ENCODE measurements at places on chromosomes 11 and 22. TPM values are rescaled to one million over a fixed set of nuclear protein-coding genes. Genes with fewer than 3 reads are reported as not detected.

Gene BRMS1
- 19.4 TPM for total RNA-seq

Gene RIC3
- 44.5 TPM for total RNA-seq

Gene KCNQ1OT1
- 3.6 TPM for total RNA-seq

Gene TMEM191C
- total RNA-seq = 0.33 TPM

Gene SLC22A12
- not detected for total RNA-seq

Gene APOA4
- not detected for total RNA-seq

Gene TMEM135
- 20.1 TPM for total RNA-seq

Gene PPFIA1
- total RNA-seq = 29.3 TPM

Gene SCN4B
- 0.33 TPM for total RNA-seq

DNA sequence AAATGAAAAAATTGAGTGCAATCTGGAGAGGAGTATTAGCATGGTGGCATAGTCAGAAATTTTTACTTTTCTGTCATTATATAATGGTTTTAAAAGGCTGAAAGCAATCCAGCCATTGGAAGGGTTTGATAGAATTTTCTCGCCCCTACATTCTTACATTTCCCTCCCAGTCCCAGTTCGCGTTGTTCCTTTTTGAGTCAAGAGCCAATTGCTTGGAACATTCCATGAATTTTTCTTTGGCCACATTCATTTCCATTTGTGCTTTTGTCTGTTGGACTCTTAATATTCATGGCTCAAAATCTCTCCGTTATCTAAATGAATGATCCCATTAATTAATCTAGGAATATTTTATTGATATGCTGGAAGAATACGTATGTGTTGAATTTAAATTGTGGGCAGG is 66.0 kb downstream of the GRK3 start:
- DNase-seq = no peak

DNA sequence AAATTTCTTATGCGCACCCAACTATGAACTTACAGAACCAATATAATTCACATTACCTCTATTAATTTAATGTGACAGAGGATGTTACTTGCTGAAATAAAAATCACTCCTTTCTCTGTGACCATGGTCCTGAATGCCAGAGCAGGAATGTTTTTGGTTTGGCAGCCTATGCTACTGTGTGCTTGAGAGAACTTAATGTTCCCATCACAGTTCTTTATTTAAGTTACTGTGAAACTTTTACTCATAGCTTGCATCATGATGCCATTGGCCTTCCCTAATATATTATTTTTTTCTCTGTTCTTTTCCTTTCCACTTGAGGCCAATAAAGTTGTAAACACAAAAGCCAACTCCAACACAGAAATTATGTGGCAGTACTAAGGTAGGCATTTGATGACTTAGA is 142.2 kb downstream of the FAM76B start:
- DNase-seq = no peak

DNA sequence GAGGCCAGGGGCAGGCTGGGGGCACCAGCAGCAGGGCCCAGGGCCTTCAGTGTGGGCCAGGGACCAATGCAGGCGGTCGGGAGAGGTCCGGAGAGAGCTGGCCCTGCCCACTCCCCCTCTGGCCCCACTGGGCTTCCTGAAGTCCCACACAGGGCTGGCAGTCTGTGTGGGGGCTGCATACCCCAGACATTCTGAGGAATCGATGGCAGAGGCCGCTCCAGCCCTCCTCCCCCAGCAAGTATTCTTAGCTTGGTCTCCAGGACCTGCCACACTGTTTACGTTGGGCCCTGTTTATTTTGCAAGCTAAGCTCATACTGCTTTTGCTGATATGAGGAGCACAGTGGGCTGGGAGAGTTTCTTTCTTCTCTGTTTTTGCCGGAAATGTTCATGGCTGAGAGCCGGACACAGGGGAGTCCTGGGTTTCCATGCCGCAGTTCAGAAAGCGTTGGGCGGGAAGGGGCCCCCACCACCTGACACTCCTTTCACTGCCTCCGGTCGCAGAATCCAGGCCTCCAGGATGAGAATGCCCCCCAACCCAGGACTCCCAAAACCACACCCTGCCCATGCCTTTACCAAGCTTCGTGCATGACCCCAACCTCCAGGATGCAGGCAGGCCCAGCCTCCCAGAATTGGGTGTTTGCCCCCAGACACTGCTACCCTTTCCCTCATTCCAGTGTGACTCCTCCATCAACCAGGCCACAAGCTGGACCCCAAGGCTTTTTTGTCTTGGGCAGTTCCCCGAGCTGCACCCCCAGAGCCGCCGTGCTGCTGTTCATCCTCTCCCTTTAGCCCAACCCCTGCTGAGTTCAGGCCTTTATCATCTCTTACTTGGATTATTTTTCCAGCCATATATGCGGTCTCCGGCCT is 81.8 kb upstream of the KCNQ1OT1 start:
- peak; percentile 46 for DNase-seq

DNA sequence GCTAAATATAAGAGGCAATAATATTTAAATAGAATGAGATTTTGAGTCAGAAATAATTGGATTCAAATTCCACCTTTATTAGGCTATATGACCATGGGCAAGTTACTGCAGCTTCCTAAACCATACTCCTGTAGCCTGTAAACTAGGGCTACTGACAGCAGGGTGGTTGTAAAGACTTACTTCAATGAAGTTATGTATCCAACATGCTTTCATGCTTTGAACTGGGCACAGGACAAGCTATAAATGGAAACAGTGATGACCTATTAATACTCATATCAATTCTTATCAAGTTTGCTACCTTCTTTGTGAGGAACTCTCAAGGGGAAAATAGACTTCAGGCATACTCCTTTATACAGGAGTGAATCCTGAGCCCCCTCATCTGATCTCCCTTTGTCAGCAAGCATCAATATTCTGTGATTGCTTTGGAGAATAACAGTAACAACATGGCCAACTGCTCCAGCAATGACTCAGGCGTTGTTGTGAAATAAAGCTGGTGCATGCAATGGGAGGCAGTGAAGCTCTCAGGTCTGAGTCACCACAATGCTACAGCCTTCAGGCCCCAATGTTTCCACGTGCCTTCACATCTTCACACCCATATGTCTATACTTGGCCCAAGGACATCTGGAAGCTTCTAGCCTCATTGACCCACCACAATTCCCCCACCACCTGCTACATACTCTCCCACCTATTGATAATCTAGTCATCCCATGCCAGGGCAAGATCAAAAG is 102.5 kb downstream of the KCNA4 start:
- DNase-seq = no peak

GRCh38 chr11:64874308-64875240 is 3.8 kb downstream of the EHD1 start:
- no peak for DNase-seq

DNA sequence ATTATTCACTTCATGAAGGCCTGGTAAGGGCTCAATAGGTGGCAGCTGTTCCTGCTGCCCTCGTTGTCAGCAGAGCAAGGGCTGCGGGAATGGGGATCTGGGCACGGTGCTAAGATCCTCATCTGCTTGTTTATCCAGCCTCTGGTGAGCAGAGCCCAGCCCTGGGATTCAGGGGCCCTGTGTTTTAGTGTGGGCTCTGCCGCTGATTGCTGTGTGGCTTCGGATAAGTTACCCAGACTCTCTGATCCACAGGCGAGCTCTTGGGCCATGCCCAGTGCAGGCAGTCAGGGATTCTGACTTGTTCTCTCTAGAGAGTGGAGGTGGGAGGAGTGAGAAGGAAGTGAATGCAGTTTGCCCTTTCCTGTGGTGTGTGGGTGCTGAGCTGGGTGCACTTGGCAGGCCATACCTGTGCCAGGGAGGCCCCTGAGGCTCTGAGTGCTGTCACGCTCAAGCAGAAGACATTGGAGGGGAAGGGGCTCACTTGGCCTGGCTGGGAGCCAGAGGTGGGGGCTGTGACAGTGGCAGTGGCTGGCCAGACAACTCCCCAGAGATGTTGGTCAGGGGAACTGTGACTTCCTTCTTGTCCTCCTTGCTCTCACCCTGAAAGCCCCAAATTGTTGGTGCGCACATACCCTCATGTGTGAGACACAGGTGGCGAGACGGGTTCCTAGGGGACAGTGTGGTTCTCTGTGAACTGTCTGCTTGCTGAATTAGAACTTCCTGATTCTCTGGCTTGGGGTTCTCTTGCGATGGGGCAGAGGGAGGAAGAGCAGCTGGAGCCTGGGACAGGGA is 43.7 kb downstream of the CD82 start:
- no peak for DNase-seq

DNA sequence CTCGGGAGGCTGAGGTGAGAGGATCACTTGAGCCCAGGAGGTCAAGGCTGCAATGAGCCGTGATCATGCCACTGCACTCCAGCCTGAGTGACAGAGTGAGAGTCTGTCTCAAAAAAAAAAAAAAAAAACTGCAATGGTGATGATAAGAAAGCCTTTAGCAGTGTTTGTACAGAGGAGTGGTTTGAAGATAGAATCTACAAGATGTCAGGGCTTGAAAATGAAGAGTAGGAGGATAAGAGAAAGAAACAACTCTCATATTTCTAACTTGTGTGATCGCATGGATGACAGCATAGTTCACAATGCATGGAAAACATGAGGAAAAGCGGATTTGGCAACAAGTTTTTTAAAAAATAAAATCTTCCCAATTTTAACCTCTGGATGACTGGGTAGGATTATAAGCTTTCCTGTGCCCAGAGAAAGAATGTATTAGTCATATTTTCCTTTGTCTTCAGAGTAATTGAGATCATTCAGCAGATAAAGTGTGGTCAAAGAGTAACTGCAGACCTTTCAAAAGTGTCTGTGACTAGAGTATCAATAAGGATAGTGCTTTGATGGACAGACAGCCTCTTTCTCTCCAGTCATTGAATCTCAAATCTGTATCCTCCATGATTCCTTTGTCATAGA is 328.1 kb downstream of the CASP12 start:
- DNase-seq = no peak

- no peak for DNase-seq
Observed at GRCh38 chr11:116376547-116376946, 396.2 kb downstream of the BUD13 start.

DNA sequence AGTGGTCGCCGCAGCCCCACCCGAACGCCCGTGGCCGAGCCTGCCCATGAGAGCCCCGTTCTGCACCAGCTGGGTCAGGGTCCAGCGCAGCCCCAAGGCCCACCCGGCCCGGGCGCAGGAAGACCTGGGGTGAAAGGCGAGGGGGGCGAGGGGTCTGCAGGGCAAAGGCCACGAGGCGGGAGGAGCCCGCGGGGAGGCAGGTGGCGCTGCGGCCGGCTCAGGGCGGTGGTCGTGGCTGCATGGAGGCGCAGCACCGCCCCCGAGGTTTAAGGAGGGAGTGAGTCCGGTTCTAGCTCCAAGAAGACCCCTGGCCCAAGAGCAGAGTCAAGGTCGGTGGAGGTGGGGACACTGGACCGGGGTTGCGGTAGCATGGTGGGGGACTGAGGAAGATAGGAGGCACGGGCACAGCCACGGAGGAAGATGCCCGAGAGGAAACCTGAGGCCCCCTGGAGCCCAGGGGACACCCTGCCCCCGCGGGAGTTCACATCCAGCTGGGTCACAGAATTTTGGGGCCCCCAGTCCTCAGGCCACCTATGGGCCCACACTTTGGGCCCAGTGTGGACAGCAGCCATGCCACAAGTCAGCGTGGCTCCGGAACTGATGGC is 514 bp upstream of the HDAC10 start:
- no peak for DNase-seq

GRCh38 chr11:1845561-1846452 is 7.0 kb downstream of the TNNI2 start:
- DNase-seq = no peak

- no peak for DNase-seq
Observed at GRCh38 chr11:70424765-70425344, 26.5 kb downstream of the CTTN start.

- no peak for DNase-seq
Observed at GRCh38 chr22:20111045-20111688, 4.7 kb upstream of the RANBP1 start.

DNA sequence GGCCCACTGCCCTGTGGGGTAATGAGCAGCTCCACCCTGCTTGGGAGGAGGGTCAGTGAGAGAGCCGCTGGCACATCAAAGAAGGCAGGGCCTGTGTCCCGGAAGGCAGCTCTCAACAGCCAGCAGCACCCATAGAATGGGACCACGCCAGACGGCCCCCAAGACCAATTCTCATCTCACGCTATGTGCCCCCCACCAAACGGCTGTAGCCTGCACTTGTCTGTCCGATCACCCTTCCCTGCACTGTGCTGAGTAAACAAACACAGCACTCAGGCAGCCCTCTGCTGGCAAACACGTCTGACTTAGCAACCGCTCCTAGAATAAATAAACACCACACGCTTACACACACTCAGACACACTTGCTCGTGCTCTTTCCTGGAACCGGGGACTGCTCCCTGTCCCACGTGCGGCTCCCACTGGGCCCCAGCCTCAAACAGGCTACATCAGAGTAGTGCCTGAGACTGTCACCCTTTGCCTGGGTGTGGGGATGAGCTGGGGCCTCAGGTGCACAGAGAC is 53.2 kb upstream of the CDON start:
- DNase-seq = peak; percentile 85

- no peak for DNase-seq
Observed at GRCh38 chr11:13891911-13892310, 70.6 kb upstream of the SPON1 start.

GRCh38 chr22:41568811-41569210 is 8.0 kb downstream of the CSDC2 start:
- peak; percentile 51 for DNase-seq

DNA sequence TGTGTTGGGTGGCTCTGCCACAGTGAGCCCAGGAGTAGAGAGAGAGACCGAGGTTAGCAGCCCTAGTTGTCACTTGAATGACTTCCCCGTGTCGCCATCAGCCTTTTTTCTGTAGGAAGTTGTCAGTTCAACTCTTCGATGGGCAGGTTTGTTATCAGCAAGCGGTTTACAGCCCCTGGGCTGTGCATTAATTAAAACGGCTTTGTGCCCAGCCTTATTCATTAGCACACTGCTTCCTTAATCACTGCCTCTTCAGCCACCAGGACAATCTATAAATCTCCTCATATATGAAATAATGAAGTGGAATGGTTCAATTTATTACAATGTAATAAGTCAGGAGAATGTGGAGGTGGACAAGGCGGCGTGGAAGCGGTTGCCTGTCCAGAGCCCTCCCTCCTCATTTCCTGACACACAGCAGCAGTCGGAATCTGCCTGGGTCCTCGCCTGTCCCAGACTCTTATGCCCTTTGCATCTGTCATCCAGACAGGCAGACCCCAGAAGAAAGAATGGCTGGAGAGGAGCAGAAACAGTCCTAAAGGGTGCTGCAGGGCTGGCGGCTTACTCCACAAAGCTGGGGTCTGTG is 122.4 kb upstream of the OPCML start:
- no peak for DNase-seq

DNA sequence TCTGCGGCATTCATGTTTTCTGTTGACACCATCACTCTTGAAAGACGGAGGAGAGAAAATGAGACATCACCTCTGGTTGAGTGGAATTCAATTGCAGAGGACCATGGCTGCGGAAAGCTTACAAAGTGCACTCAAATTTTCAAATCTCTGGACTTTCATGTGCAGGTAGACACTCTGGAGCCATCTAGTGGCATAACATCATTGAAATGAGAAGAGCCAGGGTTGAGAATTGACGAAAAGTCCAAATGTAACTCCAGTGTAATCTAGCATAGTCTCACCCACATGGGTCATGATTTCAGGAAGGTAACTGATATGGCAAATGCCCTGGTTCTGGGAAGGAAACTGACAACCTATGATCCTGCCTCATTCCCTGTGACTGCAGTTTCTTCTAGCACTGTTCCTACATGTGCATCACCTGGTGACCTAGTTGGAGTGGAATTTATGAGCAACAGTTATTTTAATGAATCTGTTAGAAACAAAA is 687.8 kb downstream of the KCNA4 start:
- no peak for DNase-seq

- peak; percentile 96 for DNase-seq
Observed at GRCh38 chr11:6606471-6607189, 3.1 kb downstream of the ILK start.

- DNase-seq = no peak
Observed at GRCh38 chr11:14942745-14943144, 29.4 kb downstream of the CALCA start.

All from body of pancreas (tissue), 4 donors.